ENCODE measurements at places on chromosomes 5 and 9.

- no peak for DNase-seq
Measured at GRCh38 chr5:159915904-159916840, at the start of gene ADRA1B. ADRA1B (plus strand) TSS chr5:159916482; CDS start chr5:159916906, 424 bp downstream.

GRCh38 chr9:93186215-93186945, 2.4 kb downstream of the WNK2 start:
- no peak for DNase-seq

GRCh38 chr5:7867260-7867659, 1.6 kb downstream of the FASTKD3 start:
- DNase-seq = no peak

DNA sequence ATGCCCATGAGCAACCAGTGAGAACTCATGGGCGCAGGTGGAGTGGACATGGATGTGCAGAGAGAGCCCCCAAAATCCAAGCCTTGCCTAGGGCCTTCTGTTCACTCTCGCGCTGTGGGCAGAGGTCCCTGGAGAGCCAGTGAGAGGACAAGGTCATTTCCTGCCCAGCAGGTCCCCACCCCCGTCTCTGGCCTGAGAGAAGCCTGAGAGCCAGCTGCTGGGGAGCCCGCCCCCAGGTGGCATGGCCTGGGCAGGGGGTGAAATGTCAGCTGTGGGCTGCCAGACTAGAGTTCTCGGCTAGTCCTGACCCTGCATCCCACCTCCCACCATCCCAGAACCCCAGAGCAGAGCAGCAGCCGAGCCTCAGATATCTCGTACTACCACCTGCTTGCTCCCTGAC, 85.3 kb downstream of the BARX1 start:
- peak; percentile 77 for DNase-seq

DNA sequence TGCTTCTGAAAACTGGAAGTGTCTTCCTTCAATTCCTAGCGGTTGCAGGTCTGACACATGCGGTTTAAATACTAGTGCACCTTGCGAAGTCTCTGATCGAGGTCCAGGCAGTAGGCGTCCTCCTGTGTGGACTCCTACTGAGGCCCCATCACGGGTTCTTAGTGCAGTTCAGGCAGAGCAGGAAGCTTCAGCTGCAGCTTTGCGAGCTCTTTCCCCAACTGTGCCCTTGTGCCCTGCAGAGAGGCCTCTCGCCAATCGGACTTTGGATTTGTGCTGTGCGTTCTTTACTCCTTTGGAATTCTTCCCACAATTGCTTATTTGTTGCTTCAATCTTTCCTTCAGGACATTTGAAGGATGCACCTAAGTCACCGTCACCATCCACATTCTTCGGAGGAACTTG, 40.6 kb upstream of the FAM120AOS start:
- DNase-seq = no peak

DNA sequence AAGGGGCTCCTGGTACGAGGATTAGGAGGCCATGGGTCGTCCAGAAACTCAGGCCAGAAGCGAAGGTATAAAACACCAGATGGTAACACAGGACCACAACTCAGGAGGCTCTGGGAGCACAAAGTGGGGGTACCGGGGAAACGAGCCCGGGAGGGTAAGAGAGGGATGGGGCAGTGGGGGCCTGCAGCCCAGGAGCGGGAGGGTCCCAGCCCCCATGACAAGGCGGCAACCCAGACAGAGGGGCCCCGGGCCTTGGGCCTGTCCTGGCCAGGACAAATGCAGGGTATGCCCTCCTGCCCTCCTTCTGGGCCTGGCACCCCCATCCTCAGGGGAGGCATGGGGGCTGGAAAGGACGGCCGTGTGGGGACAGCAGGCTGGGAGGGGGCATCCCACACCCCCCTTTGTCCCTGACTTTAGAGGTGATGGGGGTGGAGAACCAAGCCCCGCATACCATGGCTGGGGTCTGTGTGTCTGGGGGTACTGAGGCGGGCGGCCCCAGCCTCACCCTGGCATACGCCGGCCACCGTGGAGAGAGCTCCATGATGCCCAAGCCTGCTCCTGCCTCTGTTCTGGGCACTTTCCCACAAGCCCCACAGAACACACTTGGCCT, 47.0 kb upstream of the EXOC3 start:
- DNase-seq = peak; percentile 81

GRCh38 chr9:28951945-28952344, 1378.7 kb upstream of the C9orf72 start:
- DNase-seq = no peak

DNA sequence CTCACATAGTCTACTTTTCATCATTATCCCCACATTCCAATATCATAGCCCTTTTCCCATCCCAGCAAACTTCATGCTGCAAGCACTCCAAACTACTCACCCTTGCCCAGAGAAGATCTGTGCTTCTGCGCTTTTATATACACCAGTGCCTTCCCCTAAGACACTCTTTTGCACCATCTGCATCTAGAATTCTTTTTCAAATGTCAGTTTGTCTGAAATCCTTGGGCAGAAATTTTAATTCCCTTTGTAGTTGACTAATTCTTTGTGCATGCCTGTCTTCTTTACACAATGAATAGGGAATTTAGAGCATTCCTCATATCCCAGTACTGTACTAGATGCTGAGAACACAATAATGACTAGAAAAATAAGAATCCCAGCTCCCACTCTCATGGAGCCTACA, 298.9 kb downstream of the KCNN2 start:
- no peak for DNase-seq

DNA sequence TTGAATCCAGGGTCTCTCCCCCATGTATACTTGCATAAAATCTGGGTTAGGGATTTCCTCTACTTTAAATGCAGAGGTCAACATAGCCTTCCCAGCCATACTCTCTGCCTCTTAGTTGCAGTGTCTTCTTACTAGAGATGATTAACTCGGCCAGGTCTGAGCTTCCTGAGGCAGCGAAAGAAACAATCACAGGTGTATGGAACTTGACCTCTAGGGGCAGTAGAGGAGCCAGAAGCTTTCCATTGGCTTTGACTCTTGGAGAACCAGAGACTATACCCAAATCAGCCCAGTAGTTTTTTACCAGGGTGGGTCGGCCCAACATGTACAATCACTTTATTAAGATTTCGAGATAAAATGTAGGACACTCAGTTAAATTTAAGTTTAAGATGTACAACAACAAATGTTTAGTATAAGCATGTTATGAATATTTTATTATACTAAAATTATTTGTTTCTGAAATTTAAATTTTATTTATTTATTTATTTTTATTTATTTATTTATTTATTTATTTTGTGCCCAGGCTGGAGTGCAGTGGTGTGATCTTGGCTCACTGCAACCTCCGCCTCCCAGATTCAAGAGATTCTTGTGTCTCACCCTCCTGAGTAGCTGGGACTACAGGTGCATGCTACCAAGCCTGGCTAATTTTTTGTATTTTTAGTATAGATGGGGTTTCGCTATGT, 48.0 kb upstream of the DMRT3 start:
- no peak for DNase-seq
